D341Med (cell line): ENCODE measurements at places on chromosomes 2 and 18.

- no peak for DNase-seq
These were observed 72.0 kb upstream of the CHAC2 start for GRCh38 chr2:53695575-53695974.

DNA sequence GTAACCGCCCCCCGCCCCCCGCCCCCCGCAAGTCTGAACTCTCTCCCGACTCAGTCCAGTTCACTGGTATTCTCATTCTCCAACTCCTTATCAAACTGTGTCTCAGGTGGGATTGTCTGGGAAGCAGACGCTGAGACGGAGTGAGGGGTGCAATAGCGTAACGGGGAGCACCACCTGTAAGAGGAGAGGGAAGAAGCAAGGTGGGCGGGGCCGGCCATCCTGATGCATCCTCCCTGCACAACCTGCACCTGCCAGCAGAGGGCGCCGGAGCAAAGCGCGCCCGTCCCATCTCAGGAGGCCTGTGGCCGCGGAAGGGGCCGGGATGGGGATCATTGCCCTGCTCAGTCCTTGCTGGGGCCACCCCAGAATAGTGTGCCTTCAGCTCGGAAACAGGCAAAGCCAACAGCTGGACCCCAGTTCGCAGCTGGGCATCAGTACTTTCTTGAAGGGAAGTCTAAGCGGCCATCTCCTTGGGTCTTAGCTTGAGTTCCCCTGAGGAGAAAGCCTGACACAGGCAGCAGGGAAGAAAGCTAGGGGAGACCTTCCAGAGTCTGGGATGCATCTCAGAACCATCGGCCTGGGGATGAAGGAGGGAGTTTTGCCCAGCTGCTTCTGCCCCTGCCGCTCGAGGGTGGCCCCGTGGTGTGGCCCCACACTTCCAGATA lies 208.0 kb downstream of the TFCP2L1 start:
- peak; percentile 76 for DNase-seq

- DNase-seq = no peak
These were observed 217.7 kb downstream of the PRKCE start for GRCh38 chr2:45869165-45869501.

- no peak for DNase-seq
These were observed 462.3 kb downstream of the MEIS1 start for GRCh38 chr2:66897181-66897580.

GRCh38 chr2:67835266-67835665 lies 227.5 kb downstream of the C1D start:
- no peak for DNase-seq

DNA sequence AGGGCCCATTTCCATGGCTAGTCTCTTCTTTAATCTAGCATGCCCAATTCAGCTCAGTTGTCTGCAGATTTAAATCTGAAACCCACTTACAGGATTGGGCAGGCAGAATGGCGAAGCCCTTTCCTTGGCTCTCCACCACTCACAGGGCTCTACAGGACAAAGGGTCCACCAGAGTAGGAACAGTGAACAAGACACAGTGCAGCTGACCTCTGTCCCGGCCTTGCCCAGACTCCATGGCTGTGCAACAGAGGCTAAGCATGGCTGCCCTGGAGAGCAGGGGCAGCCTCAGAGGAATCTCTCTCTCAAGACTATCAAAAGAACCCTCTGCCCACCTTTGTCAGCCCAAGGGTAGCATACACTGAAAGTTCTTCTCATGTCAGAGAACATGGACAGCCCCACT lies 9.7 kb upstream of the ATP6V1B1 start:
- no peak for DNase-seq

GRCh38 chr2:15737314-15738224 lies 145.9 kb downstream of the DDX1 start:
- DNase-seq = no peak

GRCh38 chr2:86747711-86748639 lies 27.9 kb downstream of the RMND5A start:
- no peak for DNase-seq

GRCh38 chr18:78818495-78818894 lies 161.1 kb upstream of the SALL3 start:
- DNase-seq = no peak

DNA sequence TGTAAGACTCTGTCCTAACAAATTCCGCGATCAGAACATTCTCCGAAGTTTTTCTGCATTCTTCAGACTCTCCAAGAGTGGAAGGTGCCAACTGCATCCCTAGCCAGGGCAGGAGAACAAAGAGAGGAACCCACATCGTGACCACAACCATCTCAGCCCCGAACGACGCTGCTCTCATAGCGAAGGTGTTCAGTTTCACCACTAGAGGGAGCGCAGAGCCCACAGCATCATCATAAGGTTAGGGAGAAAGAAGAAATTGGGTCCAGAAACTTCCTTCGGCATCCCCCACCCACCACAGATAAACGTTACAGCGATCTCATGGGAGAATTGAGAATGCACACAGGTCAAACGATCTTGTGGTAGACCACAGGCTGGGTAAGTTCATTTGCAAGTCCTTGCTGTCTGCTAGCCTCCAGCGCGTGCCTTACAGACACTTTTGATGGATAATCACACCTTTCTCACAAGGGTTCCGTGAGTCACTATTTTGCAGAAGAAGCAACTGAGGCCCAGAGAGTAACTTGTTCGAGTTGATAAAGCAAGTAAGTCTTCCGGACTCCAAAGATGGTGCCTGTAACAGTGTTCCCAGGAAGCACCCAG lies 53.7 kb upstream of the ARL4C start:
- peak; percentile 72 for DNase-seq

GRCh38 chr2:74076074-74076470 lies 71.6 kb downstream of the BOLA3 start:
- DNase-seq = no peak

DNA sequence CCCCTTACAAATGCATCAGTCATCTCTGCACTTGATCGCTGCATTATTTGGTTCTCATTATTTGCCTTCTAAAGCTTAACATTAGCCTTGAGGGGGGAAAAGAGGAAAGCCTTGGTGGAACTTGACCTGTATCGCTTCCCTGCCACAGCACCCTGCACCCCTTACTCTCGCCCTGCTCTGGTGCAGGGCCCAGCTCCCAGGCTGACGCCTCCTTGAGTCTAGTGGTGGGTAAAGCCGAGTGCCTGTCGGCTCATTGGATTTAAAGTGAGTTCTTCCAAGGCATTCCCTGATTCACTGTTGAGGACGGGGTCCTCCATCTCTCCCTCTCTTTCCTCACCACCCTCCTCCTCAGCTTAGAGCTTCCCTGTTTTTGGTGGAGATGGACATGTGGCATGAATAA lies 145.0 kb upstream of the GYPC start:
- DNase-seq = no peak

- DNase-seq = no peak
These were observed 117.8 kb downstream of the ACKR3 start for GRCh38 chr2:236687296-236687965.

- no peak for DNase-seq
These were observed 13.3 kb downstream of the CTIF start for GRCh38 chr18:48552130-48552529.

DNA sequence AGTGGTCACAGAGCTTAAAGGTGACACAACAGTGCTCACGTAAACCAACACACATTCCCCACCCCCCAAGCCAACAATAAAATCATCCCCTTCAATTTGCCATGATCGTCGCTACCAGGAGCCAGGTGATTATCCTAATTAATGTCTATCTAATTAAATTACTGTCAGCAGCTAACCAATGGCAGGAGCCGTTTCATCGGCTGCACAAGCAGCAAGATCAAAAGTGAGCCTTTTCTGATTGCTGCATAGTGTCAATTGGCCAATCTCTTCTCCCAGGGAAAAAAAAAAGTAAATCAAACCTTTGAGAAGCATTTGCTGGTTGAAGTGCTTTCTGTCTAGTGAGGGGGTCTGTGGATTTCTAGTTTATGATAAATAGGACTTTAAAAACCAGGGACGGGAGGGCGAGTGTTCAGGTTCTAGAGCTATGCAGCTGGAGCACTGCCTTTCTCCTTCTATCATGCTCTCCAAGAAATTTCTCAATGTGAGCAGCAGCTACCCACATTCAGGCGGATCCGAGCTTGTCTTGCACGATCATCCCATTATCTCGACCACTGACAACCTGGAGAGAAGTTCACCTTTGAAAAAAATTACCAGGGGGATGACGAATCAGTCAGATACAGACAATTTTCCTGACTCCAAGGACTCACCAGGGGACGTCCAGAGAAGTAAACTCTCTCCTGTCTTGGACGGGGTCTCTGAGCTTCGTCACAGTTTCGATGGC lies at the start of gene TBR1:
Gene TBR1, plus strand, starts transcription at position 311 of the 721 bp plus-strand sequence. Its CDS starts 114 bp downstream, at position 425.
- peak; percentile 79 for DNase-seq

- no peak for DNase-seq
These were observed 12.5 kb downstream of the GAREM2 start for GRCh38 chr2:26185304-26185928.
